ENCODE measurements at places on chromosomes 5 and 9.
A peak's percentile ranks its signal among the peaks of the same experiment; 100 is the strongest.

DNA sequence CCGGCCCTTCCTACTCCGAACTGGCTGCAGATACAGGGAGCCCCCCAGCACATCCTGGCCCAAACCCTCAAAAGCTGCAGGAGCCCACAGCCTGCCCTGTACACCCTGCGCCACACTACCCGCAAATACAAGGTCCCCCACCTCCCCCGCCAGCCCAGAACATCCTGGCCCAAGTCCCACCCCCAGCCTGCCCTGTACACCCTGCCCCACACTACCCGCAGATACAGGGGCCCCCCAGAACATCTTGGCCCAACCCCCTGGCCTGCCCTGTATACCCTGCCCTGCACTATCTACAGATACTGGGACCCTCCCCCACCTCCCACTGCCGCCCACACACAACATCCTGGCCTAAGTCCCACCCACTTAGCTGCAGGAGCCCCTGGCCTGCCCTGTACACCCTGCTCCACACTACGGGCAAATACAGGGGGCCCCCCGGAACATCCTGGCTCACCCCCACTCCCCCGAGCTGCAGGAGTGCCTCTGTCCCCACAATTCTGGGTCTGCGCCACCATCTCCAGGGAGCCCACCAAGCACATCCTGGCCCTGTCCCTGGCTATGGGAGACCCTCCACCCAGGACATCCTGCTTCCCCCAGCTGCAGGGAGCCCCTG is 8.3 kb downstream of the LPCAT1 start:
- no peak for DNase-seq

DNA sequence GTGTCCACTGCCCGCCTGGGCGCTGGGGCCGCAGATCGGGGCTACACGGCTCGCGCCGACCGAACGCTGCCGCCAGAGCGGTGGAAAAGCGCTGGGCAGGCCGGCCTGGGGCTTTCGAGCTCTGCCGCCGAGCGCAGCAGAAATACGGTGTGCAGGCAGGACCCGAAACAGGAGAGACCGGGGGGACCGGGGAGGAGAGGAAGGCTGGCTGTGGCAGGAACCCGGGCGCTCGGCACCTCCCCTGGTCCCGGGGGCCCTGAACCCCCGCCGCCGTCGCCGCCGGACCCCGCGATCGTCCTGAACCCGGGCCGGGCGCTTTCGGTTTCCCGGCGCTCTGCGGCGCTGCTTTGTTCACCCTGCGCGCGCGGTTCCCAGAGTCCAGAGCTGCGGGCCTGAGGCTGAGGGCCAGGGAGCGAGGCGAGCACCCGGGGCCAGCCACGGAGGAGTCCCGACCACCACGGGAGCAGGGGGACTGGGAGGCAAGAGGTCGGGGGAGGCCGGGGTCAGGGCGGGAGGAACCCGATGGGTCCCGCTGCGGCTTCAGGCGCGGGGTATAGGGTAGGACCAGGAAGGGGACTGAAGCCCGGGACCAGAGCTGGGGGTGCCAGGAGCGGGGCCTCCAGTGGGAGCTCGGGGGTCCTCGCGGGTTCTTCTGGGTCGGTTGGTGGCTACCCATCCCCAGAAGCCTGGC is 12.0 kb downstream of the IRX2 start:
- no peak for DNase-seq

- DNase-seq = no peak
Measured at GRCh38 chr5:176425138-176425537, 8.8 kb upstream of the CLTB start.

- no peak for DNase-seq
Measured at GRCh38 chr5:103523319-103523718, 39.3 kb downstream of the NUDT12 start.

- DNase-seq = no peak
Measured at GRCh38 chr9:13990331-13990730, 323.6 kb downstream of the NFIB start.

DNA sequence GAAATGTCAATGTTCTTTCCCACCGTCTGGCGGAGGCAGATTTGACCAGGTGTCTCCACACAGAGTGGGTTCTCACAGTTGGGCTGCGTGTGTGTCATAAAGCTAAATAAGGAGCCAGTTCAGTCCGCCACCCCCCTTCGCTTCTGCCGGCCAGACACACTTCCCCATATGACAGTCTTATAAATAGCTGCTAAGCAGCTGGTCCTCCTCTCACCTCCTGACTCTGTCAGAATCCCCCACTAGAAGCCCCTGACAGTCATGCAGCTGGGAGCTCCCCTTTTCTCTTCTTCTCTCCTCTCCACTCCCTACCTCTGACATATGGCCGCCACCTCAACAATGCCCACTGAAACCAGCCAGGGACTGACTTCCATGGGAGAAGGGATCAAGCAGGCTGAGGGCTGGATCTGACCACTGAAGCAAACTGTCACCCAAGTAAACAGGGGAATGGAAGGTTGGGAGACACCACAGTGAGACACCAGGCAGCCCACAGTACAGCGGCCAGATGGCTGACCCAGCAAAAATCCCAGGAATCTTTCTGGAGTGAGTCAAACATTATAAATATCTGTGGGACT is 141.9 kb upstream of the EFNA5 start:
- DNase-seq = no peak

GRCh38 chr5:1762883-1763547 is 36.6 kb downstream of the MRPL36 start:
- DNase-seq = no peak

DNA sequence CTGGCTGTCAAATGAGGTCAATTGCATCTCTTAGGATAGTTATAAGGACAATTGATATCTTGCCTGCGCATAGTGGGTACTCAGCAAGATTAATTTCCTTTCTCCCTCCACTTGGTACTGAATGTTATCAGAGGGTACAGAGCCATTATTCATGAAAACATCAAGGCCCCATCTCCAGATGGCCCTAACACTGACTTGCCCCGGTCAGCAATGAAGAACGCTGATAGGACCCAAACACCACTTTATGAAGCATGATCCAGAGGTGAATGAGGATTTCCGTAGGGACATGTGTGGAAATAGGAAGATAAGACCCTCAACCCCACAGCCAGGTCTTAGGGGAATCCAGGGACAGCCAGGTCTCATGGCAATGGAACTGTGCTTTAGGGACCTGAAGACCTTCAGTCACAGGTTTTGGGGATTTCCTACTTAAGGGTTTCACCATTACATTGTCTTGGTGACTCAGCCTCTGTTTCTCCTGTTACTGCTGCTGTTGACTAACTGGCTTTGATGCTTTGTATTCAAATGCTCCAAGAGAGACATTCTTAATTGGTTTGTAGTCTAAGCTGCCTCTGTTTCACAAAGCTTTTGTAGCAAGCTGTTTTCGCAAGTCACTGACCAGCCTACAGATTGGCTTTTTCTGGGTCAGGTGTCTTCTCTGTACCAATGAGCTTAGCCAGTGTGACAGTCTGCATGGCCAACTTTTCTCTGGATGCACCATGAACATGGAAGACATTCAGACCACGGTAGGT is 35.3 kb upstream of the IQGAP2 start:
- DNase-seq = no peak

DNA sequence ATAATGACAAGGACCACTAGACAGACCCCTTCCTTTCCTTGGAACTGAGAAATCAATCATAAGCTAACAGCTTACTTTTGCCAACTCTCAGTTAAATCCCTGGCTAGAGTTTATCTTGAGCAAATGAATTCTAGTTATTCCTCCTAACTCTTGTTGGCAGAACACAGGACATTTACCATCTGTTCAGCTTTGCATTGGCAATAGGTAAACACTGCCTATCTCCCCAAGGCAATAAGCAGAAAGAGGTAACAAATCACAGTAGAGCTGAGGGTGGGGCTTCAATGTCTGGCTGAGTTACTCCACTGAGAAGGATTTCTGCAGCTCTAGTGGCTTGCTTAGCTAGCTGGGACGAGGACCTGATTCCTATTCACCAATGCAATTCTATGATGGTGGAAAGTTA is 503.3 kb upstream of the GRIA1 start:
- no peak for DNase-seq

DNA sequence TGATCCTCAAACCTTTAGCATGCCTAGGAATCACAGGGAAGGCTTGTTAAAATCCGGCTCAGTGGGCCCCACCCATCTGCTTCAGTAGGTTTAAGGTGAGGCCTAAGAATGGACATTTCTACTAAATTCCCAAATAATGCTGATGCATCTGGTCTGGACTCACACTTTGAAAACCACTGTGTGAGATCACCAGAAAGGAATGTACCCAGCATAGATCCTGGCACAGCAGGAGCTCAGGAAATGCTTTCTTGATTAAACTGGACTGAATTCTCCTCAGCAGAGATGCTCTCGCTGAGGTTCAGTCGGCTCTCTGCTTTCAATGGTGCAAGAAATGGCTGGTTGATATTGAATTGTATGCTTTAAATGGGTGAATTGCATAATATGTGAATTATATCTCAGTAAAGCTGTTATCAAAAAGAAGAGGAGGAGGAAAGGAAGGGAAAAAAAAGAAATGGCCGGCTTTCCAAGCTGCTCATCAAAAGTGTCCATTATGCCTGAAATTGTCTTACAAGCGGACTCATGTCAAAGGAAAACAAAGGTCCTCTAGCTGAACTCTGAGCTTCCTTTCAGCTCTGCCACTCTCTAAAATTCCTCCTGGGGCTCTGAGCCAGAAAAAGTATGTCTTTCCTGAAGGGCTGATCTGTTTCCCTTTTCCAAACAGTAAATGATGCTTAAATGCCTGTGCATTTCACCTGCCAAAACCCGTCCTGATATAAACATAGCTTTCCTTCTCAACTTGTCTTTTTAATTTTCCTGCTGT is 77.6 kb upstream of the SAP30L start:
- DNase-seq = no peak

- no peak for DNase-seq
Measured at GRCh38 chr5:126656401-126657007, 55.8 kb downstream of the PHAX start.

DNA sequence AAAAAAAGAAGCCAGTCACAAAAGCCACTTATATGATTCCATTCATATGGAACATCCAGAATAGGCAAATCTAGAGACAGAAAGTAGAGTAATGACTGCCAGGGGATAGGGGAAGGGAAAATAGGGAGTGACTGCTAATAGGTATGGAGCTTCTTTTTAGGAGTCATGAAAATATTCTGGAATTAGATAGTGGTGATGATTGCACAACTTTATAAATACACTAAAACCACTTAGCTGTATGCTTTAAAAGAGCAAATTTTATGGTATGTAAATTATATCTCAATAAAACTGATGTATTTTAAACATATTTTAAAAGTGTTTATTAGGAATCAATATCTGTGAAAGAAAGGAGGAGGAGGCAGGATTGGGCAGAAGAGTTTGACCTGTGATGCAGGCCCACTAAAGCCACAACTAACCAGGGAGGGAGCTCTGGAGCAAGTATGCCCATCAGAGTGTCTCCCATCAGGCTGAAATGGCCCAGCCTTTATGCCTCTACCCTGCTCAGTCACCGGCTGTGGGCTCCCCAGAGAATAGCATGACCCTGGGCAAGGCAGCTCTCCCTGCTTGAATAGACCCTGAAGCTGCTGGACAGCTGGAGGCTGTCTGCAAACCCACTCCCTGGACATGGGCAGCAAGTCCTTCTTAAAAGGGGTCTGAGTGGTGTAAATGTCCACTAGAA is 96.0 kb upstream of the SLC44A1 start:
- no peak for DNase-seq

DNA sequence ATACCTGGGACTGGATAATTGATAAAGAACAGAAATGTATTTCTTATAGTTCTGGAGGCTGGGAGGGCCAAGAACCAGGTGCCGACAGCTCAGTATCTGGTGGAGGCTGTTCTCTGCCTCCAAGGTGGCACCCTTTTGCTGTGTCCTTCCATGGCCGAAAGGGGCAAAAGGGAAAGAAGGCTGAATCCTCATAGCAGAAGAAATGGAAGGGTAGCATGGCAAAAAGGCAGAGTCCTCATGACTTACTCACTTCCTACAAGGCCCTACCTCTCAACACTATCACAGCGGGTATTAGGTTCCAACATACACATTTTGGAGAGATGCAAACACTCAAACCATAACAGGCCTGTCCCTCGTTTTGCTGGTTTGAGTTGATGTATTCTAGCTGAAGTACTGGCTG is 25.1 kb upstream of the MED10 start:
- DNase-seq = no peak

DNA sequence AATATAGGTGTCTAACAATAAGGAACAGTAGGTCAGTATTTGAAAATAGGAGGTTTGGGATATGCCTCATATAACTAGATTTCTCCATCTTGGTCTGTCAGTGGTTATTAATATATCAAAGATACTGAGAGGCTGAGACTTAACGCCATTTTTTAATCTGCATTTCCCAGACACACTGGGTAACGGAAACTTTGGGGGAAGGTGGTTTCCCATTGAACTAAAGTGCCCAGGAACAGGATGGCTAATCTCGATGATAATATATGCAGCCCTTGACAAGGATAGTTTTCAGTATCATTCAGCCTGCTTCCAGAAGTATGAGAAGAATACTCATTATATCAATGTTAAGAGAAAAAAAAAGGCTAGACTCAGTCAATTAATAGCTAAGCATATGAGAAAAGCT is 30.7 kb downstream of the EFNA5 start:
- no peak for DNase-seq

DNA sequence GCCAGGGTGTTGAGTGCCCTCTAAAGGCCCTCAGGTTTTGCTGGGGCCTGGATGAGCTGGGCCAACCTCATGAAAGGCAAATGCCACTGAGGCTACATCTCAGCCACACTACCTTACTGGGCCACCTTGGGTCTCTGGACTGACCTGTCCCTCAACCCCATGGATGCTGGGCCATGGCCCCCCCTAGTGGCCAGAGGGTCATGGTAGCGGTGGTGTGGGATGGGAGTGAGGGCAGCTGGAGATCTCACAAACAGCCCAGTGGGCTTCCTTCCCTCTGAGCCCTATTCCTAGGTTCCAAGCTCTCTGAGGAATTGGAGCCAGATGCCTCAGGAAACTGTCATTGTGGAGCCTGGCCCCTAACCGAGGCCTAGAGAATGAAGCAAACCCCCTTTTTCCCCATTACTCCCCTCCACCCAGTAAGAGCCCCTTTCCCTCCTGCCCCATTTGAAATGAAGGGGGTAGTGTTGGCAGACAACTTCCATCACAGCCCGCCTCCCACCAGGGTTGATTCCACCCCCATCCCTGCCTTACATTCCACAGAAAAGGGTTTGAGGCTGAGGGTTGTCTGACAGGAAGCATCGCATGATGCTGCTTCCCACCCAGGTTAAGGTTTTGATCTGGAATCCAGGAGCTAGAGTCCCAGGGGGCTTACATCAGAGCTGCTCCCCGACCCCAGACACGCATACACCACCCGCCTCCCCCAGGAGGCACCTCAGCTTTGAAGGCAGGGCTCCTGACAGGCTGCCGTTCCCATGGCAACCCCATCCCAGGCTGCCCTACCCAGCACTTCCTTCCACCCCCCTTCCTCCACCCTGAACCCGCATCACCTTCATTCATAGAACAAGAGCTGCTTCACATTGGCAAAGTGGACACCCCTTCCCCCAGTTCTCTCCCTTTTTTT is 63.9 kb downstream of the PCDH1 start:
- DNase-seq = peak; percentile 12

GRCh38 chr5:148686660-148687059 is 32.3 kb upstream of the HTR4 start:
- no peak for DNase-seq

- DNase-seq = no peak
Measured at GRCh38 chr9:107422189-107423185, 67.1 kb downstream of the KLF4 start.

- DNase-seq = no peak
Measured at GRCh38 chr5:164359260-164360255, 854.1 kb downstream of the MAT2B start.

GRCh38 chr5:93092349-93093105 is 488.5 kb downstream of the NR2F1-AS1 start:
- DNase-seq = no peak
